Stimulated activated CD4-positive, alpha-beta T cell treated with anti-CD3 and anti-CD28 coated beads, Interleukin-2, amount 100 ng/mL, for 48 hours (primary cell): ENCODE measurements at places on chromosomes 4 and X.

DNA sequence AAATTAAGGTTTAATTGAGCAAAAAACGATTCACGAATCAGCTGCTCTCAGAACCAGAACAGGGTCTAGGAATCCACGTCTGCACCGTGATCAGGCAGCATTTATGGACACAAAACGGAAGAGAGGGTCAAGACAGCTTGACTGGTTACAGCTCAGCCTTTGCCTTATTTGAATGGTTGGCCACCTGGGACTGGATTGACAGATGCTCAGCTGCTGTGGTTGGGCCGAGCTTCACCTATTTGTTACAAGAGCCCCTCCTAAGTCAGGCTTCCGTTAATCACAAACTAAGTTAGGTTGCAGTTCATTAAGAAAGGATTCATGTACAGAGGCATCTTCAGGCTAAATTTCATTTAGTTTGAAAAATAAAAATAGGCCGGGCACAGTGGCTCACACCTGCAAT, 50.6 kb upstream of the MAN2B2 start:
- DNase-seq: no peak

- DNase-seq: no peak
Observed at GRCh38 chr4:24211856-24212255, 322.0 kb upstream of the PPARGC1A start.

GRCh38 chrX:42846741-42847140, 68.8 kb upstream of the PPP1R2C start:
- no peak for DNase-seq

DNA sequence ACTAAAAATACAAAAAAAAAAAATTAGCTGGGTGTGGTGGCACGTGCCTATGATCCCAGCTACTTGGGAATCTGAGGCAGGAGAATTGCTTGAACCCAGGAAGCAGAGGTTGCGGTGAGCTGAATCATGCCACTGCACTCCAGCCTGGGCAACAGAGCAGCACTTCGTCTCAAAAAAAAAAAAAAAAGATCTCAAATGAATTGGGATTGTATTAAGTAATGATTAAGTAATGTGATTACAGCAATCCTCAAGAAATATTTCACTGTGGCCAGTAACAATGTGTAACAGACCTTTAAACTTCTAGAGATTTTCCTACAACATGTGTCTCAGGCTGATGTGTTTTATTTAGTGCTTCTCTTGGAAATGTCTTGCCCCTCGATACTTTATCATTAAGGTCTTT, 46.8 kb downstream of the PKD2 start:
- no peak for DNase-seq

DNA sequence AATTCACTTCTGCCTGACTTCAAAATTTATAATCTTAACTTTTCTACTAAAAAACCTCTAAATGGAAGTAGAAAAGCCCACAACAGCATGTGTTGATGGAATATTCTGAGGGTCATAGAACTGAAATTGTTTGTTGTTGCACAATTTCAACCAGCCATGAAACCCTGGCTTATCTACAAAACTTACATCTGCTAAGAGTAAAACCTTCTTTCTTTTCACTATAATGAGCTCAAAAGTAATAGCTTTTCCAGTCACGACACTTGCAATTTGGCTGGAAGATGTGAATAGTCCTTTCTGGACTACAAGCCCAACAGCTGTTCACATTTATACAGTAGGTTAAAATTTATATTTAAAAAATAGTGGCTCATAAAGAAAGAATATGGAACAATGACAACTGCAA, 250.0 kb downstream of the GPAT3 start:
- DNase-seq: no peak

- no peak for DNase-seq
Observed at GRCh38 chrX:53438174-53438831, 4.1 kb upstream of the HSD17B10 start.

DNA sequence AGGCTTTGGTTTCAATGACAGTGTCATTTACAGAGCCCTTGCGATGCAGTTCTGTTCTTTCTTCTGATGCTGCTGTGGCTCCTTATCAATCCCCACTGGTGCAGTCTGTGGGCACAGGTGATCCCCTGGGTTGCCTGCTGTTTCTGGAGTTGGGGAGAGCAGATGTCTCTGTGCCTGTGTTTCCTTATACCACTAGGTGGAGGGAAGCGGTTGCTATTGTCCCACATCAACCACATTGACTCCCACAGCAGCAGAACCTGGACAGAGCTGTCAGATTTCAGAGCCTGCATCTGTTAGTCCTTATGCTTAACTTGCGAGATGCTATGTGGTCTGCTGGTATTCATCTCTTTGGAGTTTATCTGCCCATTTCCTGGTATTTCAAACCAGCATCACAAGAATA, 57.7 kb downstream of the NEIL3 start:
- no peak for DNase-seq

DNA sequence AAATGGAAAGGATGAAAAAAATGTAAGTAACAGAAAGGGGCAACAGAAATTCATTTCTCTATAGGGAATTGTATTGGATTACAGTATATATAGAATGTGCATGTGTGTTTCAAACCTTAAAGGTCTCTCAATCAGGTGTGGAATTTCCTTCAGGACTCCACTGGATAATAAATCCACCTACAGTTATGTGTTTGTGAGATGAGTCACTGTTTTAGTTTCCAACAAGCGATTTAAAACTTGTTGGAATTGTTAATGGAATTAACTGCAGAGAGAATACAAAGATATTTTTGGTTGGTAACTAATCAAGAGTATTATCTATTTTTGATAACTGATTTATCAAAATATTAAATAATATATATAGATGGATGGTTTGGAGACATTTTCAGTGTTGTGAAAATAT, 32.8 kb downstream of the CEP44 start:
- DNase-seq: no peak

DNA sequence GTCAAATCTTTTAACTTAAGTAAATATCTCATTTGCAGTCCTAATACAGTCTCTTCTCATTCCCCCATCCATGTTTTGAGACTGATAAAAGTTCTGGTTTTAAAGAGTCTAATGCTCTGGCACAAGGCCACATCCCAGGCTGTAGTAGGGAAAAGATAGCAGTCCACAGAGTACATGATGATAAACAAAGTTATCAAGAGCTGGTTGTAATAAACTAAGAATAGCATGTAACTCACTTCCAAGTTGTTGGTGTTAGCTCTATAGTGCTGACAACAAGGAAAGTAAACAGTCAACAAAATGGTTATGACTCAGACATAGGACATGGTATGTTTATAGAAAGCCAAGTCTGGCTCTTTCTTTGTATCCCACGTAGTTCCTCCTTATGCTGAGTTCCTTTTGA, 21.8 kb upstream of the AREG start:
- no peak for DNase-seq

- no peak for DNase-seq
Observed at GRCh38 chrX:16022580-16023200, 100.7 kb upstream of the GRPR start.

DNA sequence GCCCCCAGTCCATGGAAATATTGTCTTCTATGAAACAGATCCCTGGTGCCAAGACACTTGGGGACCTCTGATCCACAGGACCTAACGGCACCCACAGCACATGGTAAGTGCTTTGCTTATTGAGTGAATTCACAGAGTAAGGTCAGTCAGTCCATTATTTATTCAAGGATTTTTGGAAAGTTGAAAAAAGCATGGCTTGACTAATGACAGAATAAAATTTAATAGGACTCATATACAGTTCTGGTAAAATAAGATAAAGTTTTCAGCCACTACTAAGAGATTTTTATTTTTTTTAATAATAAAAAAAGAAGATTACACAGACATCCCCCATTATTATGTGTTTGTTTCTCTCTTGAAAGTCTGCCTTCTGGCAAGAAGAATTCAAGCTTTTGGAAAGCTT, 490.6 kb upstream of the HS3ST1 start:
- no peak for DNase-seq

GRCh38 chrX:69285401-69285877, 120.2 kb upstream of the PJA1 start:
- no peak for DNase-seq

- no peak for DNase-seq
Observed at GRCh38 chr4:5237086-5237660, 185.9 kb downstream of the STK32B start.

GRCh38 chr4:137414802-137415201, 117.5 kb downstream of the PCDH18 start:
- DNase-seq: no peak

- DNase-seq: no peak
Observed at GRCh38 chr4:3409571-3410091, 32.1 kb upstream of the HGFAC start.

DNA sequence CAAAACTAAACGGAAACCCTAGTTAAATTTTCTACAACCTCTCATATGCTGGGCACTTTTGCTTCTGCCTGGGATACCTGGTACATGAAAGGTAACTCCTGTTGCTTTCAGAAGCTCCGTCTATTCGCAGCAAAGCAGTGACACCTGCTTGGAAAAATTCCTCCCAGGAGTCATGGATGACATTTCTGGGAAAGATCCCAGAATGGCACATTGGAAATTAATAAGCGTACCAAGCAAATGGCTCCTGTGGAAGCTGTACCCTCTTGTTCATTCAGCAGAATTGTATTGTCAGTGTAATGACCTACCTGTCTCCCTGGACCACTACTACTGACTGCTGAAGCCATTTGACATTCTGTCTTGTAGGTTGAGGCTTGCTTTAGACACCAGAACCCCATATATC, 349.7 kb upstream of the NOCT start:
- no peak for DNase-seq

DNA sequence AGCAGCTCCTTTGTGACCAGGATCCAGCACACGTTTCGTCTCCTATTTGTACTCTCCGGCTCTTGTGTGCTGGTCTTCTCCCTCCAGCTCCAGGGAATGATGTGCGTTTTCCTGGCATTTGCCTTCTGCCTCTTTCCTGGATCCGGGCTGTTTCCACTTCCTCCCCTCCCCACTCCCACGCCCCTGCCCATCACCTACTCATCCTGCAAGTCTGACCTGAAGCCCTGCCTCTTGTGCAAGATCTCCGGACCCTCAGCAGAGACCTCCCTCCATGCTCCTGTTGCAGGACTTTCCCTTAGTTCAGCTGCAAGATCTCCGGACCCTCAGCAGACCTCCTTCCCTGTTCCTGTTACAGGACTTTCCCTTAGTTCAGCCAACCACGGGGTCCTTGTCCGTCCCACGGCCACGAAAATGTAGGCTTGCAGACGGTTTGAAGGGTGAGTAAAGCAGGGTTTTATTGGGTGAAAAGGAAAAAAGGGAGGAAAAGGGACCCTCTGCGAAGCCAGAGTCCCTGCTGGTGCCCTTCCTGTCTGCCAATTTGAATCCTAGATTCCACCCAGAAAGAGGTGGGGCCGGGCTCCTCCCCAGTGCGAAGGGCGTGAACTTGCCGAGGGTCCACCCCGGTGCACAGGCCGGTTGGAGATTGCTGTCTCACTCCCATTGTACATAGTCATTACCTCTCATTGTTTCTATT, 74.4 kb upstream of the IRF2 start:
- no peak for DNase-seq

DNA sequence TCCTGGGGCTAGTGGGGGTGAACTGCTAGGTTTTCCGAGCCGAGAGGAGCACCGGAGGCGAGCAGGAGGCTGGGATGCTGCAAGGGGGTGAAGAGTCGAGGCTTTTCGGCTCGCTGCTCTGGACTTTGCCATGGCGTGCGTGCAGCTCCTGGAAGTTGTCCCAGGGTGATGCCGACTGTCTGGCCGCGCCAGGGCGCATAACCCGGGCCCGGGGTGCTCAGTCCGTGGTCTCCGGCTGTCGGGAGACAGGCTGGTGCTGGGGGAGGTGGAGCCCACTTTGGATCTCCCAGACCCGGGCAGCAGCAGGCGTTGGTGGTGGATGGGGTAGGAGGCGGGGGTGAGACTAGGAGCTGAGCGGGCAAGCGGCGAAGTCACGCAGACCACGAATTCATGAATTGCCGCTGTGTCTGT, 793 bp downstream of the GRIA3 start:
- no peak for DNase-seq

GRCh38 chr4:71604785-71605184, 179.1 kb downstream of the GC start:
- no peak for DNase-seq

DNA sequence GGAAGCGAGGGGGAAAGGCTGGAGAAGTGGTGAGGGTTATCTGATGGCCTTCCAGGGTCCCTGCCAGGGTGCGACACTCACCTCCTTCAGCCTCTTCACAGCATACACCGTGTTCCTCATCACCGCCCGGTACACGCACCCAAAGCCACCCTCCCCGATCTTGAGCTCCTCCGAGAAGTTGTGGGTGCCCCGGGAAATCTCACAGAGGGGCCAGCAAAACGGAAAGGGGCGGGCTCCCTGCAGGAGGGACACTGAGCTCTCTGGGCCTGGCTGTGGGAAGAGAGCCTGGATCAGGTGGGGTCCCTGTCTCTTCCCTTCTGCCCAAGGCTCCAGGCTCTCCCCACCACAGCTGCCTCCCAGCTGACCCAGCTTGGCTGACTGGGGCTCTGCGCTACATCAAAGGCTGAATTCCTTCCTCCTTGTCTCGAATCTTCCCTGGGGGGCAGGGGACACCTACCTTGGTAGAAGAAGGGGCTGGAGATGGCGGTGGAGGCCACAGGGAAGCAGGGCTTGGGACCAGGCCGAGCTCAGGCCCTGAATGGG, 1.1 kb downstream of the IRAK1 start:
- DNase-seq: no peak

DNA sequence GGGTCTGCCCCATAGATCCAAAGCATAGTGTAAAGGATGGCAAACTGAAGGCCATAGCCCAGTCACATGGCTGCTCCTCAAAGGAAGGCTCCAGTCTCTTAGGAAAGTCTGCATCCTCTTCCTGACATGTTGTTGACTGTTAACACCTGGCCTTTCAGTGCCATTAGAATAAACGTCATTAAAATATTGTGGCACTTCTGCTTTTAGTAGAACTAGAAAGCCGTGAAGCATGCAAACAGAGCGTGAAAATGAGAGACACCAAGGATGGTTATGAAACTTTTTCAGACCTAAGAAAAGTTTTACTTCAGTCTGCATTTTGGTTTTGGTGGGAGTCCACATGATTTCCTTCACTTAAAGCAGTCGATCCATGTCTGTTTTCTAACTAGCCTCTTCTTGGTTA, 41.1 kb upstream of the AFF2 start:
- no peak for DNase-seq

GRCh38 chr4:85761803-85762528, 287.0 kb downstream of the ARHGAP24 start:
- DNase-seq: no peak

DNA sequence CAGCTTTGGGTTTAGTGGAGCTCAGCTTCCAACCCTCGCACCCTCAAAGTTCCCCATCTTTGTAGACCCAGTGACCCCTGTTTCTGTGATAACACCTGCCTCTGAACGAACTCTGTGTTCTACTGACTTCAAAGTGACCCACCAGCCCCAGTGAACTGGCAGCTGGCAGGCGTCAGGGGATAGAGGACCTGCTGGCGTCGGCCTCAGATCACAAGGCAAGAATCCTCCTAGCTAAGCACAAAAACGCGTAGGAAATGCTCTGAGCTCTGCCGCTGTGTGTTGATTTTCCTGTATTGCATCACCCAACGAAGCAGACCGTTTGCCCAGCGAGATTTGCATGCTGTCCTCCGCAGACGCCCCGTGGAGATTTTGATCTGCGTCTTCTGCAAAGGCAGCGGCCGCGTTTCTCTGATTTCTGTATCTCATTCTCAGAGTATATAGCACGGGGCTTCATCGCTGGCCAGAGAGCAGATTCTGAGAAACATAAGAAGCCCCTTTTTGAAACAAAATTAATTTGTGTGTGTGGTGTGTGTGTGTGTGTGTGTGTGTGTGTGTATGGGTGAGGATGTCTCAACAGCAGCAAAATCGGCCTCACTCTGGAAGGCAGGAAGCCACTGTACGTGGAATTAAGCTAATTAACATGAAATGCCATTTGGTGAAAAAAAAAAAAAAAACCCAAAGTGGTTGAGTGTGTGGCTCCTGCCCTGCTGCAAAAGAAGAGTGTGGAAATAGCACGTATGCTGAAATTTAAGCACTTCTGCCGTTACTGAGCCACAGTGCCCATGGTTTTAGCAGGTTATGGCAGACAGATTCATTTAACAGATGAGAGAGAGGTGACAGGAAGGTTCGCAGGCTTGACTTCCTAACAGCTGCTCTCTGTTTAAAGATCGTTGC, 29.2 kb upstream of the ASMTL start:
- DNase-seq: peak; percentile 62
